NCI-H510A (cell line): ENCODE measurements at places on chromosomes 6 and 20.

GRCh38 chr6:149190224-149190831, 127.2 kb upstream of the TAB2 start:
- no peak for DNase-seq

- no peak for DNase-seq
Observed at GRCh38 chr6:144568241-144568640, 283.1 kb downstream of the UTRN start.

DNA sequence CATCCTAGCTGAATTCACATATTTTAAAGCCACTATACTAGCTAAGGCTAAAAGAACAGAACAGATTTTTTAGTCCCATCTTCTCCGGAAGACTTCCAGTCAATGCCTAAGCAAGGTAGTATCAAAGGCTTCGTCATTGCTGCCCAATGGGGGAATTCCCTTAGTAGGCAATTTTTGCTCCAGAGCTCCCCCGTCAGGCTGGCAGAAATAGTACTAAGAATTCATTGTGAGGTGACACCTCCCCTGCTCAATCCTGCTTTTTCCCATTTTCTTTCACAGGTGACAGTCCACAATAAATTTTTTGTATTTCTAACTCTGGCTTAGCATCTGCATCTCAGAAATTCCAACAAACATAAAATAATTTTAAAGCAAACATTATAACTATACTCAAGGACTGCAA, 52.8 kb upstream of the SRSF6 start:
- DNase-seq, result no peak

- DNase-seq, result no peak
Observed at GRCh38 chr6:82178077-82178758, 69.3 kb downstream of the IBTK start.

- no peak for DNase-seq
Observed at GRCh38 chr6:38846361-38846760, 131.2 kb downstream of the DNAH8 start.

- DNase-seq, result no peak
Observed at GRCh38 chr6:168179133-168179532, 100.1 kb upstream of the FRMD1 start.

GRCh38 chr6:52284131-52284459, 447 bp downstream of the MCM3 start:
- peak; percentile 81 for DNase-seq

- DNase-seq, result no peak
Observed at GRCh38 chr6:156776470-156776839, 723 bp upstream of the ARID1B start.

DNA sequence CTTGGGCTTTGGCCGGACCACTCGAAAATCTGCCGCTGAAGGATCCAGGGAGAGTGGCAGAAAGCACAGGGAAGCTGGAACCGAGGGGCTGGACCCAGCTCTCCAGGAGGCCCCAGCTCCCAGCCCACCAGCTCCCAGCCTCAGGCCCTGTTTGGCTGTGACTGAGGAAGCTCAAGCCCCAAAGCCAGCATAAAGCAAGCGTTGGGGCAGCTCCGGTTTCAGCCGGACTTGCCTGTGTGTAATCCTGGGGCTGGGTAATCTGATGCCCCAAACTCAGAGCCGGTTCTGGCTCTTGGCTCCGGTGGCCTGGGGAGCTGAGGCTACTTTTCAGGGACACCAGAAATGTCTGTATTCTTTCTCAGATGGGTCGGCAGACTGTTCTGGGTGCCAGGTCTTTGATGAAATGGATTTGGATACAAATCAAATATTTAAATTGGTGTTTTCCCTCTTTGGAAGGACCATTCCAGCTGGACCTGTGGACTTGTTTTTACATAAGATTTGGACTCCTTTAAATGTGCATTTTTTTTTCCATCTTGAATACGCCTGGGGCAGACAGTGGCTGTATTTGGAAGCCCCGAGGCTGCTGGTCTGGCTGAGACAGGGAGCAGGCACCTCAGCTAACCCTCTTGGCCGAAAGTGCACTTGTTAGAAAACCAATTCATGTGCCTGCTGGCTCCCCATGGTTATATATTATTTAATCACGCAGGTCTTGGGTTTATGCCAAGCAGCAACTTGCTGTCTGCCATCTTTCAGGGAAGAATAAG, 29.7 kb downstream of the RPP40 start:
- DNase-seq, result peak; percentile 15

- no peak for DNase-seq
Observed at GRCh38 chr6:85866758-85867401, 224.2 kb upstream of the SYNCRIP start.

- no peak for DNase-seq
Observed at GRCh38 chr20:16028923-16029322, 544.3 kb downstream of the KIF16B start.

DNA sequence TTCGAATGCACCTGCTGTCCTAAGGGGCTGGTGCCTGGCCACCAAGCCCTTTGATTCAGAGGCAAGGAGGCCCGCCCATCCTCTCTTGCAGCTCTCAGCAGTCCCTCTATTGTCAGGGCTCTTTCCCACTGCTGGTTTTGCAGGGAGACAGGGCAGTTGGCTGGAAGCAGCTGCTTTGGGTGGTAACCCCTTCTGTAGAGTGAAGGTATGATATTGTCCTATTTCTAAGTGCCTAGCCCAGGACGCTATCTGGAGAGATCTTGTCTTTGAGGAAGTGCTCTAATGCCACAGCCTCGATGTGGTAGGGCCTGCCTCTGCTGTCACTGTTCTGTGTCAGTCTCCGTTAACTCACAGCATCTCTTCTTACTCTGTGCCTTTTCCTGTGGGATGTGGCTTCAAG, 5.6 kb downstream of the PLCG1 start:
- no peak for DNase-seq

GRCh38 chr6:120938876-120939472, 395.3 kb downstream of the TBC1D32 start:
- DNase-seq, result no peak

GRCh38 chr6:88492241-88492640, 326.1 kb upstream of the CNR1 start:
- no peak for DNase-seq

GRCh38 chr20:58010186-58010585, 218.3 kb downstream of the ANKRD60 start:
- no peak for DNase-seq

GRCh38 chr6:106026748-106027715, 59.1 kb upstream of the PRDM1 start:
- DNase-seq, result no peak

- no peak for DNase-seq
Observed at GRCh38 chr6:48525849-48526248, 414.9 kb upstream of the PTCHD4 start.

DNA sequence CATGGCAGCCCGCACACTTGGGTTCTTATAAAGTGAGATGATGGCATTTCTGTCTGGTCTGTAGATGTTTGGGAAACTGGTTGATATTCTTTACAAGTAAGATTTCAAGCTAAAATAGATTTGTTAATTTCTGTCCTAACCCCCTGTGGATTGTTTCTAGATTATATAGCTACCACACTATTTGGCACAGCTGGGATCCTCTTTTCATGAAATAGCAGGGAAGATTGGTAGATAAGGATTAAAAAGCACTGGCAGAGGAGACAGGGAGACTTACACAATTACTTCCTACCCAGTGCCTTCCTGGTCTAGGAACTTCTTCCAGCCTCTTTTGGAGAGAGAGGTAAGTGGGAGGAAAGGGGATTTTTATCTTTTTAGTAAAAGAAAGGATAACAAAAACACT, 13.2 kb upstream of the ATXN1 start:
- no peak for DNase-seq

DNA sequence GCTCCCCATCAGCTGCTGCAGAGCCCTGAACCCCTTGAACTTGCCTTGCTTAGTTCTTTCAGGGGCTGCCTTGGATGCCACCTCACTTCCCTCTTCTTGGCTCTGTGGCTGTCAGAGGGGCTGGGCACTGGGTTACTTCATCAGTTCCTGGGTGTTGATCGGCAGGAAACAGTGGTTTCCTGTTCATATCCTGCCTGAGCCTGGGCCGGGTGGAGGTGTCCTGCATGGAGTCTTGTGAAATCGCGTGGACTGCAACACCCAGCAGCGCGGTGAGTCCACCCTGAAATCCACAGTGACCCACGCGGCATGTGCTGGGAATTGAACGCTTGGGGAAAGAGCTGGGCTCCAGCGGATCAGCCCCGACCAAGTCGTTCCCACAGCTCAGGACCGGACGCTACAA, 97.5 kb downstream of the CDH26 start:
- no peak for DNase-seq

DNA sequence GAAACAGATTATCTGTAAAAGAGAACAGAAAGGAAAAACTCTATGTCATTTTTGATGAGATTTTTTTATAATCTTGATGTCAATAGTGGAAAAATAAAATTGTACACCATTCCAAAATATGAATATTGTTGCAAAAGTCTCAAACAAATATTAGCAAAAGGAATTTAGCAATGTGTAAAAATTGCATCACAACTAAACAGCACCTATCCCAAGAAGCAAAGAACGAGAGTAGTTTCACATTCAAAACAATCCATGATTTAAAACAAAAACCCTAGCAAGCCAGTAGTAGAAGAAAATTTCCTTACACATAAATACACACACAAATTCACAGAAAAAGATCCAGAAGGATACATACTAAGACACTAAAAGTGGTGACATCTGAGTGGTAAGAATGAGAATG, 38.4 kb downstream of the LCA5 start:
- DNase-seq, result no peak

DNA sequence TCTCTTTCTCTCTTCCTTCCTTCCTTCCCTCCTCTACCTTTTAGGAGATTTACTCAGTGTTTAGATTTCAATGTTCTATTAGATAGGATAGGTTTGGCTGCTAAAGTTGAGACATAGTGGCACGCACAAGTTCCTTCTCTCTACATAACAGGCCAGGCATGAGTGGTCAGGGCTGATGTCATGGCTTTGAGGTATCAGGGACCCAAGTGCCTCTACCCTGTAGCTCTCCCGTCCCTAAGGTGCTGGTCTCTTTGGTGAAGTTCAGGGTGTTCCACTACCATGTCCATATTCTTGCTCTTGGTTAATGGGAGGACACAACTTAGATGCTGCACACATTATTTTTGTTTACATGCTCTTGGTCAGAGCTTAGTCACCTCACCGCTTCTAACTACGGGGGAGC, 245.3 kb downstream of the QKI start:
- DNase-seq, result no peak

GRCh38 chr6:31715022-31715958, at the start of gene LY6G6D:
Gene LY6G6D (plus strand): TSS chr6:31715348. CDS start chr6:31715356, 8 bp downstream.
- DNase-seq, result no peak

- no peak for DNase-seq
Observed at GRCh38 chr6:170048615-170049256, 242.1 kb downstream of the DLL1 start.

DNA sequence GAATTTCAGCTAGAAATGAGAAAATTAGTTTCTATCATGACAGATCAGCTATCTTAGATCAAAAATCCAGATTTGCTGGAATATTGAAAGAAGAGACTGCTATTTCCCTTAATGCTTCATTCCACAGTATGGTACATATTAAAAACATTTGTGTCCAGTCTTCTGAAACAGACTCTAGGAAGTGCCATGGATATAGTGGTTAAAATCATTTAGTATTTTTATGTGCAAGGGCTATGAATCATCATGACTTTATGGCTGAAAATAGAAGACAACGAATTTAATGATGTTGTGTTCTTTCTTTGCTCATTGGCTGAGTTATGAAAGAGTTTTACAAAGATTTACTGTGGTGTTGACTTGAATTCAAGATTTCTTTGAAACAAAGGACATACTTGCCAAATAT, 146.6 kb downstream of the ANKRD60 start:
- DNase-seq, result no peak

GRCh38 chr6:125287718-125288117, 14.0 kb downstream of the HDDC2 start:
- DNase-seq, result no peak

- no peak for DNase-seq
Observed at GRCh38 chr6:157806131-157806855, 16.8 kb upstream of the SNX9 start.

DNA sequence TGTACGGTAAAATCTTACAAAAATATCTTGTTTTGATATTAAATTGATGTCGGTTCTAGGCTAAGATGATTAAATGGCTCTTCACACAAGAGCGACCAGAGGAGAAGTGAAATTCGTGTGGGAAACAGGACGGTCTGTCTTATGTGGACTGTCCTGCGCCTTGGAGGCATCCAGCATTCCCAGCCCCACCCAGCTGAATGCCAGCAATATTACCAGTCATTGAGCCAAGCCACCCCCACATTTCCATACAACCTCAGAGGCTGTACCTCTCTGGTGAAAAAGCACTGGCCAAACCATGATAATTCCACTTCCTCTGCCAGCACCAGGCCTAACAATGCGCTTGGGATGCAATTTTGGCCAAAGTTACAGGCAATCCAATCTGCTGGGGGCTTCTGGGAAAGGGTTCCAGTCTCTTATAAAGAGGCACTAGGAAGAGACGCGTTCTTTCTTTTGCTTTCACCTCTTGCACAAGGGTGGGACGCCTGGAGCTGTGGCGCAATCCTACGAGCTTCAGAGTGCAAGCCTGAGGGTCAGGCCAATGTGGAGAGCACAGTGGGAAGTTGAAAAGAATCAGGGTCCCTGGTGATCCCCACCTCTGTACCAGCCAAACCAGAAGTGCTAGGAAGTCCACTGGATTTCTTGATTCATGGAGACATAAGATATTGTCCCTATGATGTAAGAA, 213.1 kb downstream of the PREX1 start:
- DNase-seq, result no peak

DNA sequence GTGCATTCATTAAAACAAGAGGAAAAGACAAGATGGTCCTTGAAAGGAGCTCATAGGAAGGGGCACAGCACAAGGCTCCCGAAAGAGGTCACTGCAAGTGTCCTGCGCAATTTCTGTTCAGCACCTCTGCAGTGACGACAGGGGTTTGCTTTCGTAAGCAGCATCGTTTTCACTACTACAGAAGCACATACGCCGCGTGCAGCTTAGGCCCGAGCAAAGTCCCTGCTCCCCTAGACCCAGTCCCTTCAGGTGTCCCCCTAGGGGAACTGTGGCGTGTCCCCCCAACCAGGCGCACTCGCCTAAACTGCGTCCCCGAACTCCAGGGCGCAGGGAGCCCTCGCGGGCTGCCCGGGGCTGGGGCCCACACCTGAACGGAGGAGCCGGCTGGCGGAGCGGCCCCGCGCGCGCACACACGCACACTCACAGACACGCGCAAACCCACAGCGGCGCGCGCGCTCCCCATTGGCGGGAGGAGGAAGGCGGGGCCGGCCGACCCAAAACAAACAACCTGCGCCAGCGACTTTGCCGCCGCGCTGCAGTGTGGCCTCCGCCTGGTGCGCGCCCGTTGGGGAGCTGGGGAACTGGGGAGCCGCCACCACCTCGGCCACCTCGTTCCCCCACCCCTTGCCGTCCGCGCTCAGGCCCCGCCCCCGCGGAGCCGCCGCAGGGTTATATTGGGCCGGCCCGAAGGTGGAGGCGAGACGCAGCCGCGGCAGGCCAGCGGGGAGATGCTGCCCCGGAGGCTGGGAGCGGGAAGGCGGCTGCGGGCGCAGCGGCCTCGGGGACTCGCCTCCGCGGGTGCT, at the start of gene FOXQ1:
TSS of gene FOXQ1 (plus strand) at position 699 of the 803 bp plus-strand sequence. CDS start 607 bp downstream, outside the sequence.
- DNase-seq, result no peak

DNA sequence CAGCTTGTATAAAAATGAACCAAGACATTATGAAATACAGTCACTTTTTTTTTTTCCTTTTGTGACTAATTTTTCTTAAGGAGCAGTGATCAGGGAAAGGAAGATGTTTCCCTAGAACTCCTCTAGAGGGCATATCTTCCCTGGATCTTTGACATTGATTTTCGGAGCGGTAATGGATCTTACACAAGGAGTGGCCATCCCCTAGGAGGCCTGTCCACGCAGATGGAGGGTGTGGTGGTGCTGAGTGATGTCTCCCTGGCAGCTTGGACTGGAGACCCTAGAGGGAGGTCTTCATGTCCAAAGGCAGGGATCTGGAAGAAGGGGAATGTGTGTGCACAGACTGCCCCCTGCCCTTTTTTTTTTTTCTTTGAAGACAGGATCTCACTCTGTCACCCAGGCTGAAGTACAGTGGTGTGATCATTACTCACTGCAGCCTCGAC, 7.0 kb upstream of the KIFC1 start:
- no peak for DNase-seq
